ENCODE measurements at places on chromosomes 1 and 21. TPM values are rescaled to one million over a fixed set of nuclear protein-coding genes. Genes with fewer than 3 reads are reported as not detected.

Gene CD53
- polyA plus RNA-seq: not detected

Gene AKR7A3
- polyA plus RNA-seq: 0.54 TPM

Gene INSRR
- 0.63 TPM for polyA plus RNA-seq

Gene F3
- 1.8 TPM for polyA plus RNA-seq

Gene TTLL7
- 7.3 TPM for polyA plus RNA-seq

Gene CYB561D1
- polyA plus RNA-seq: 5.4 TPM

Gene ADGRL2
- 52.4 TPM for polyA plus RNA-seq

Gene SPATA21
- polyA plus RNA-seq: 0.10 TPM

Gene MIS18A
- polyA plus RNA-seq: 14.2 TPM

Gene FAM72A
- 8.8 TPM for polyA plus RNA-seq

Gene CASZ1
- polyA plus RNA-seq: 0.51 TPM

Gene VWA1
- 7.4 TPM for polyA plus RNA-seq

Gene GTF2B
- 26.0 TPM for polyA plus RNA-seq

Gene LAMB3
- polyA plus RNA-seq: 14.1 TPM

Gene NUP210L
- polyA plus RNA-seq: not detected

Gene RUSC1
- polyA plus RNA-seq: 43.1 TPM

Gene RAB3GAP2
- 11.7 TPM for polyA plus RNA-seq

Gene LAD1
- not detected for polyA plus RNA-seq

Gene IVL
- 0.86 TPM for polyA plus RNA-seq

Gene CLCNKB
- polyA plus RNA-seq: 0.41 TPM

Gene IL20
- not detected for polyA plus RNA-seq

Gene CFHR4
- not detected for polyA plus RNA-seq

Gene NPR1
- polyA plus RNA-seq: 0.05 TPM

Gene CYYR1
- polyA plus RNA-seq: not detected

Gene MYBPH
- not detected for polyA plus RNA-seq

Gene IFNLR1
- 0.29 TPM for polyA plus RNA-seq

Gene GJA8
- polyA plus RNA-seq: not detected

Measured in SK-N-SH (cell line).